Germinal center (tissue), 1 donor: ENCODE measurements at places on chromosomes 11 and 22.

DNA sequence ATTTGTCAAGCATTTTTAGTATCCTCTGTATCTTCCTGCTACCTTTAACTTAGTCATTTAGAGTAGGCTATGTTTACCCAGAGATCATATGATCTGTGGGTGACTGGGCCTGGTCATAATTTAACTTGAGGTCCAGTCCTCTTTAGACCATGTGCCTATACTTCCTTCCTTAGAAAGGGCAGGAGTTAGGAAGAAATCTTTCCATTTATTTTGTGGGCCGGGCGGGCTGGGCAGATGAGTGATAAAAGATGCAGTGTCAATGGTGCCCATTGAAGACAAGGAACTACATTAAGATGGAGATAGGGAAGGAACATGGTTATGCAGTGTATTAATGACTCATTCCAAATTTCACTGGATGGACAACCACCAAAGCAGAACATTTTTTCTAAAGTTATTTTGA, 30.9 kb upstream of the PDE3B start:
- no peak for DNase-seq

DNA sequence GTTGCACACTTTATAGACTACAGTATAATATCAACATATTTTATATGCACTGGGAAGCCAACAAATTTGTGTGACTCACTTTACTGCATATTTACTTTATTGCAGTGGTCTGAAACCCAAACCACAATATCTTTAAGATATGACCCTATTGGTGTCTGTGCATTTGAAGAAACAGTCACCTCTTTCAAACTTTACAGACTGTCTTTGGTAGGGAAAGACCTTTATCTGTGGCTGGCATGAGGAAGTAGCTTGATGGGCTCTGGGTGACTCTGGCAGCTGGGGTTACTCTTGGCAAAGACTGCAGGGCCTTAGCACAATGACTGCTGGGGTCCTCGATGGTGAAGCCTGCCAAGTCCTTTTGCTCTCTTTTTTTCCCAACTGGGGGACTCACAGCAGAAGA, 21.3 kb upstream of the ABTB2 start:
- DNase-seq: no peak

GRCh38 chr11:62911137-62912130, 9.7 kb downstream of the CHRM1 start:
- no peak for DNase-seq

DNA sequence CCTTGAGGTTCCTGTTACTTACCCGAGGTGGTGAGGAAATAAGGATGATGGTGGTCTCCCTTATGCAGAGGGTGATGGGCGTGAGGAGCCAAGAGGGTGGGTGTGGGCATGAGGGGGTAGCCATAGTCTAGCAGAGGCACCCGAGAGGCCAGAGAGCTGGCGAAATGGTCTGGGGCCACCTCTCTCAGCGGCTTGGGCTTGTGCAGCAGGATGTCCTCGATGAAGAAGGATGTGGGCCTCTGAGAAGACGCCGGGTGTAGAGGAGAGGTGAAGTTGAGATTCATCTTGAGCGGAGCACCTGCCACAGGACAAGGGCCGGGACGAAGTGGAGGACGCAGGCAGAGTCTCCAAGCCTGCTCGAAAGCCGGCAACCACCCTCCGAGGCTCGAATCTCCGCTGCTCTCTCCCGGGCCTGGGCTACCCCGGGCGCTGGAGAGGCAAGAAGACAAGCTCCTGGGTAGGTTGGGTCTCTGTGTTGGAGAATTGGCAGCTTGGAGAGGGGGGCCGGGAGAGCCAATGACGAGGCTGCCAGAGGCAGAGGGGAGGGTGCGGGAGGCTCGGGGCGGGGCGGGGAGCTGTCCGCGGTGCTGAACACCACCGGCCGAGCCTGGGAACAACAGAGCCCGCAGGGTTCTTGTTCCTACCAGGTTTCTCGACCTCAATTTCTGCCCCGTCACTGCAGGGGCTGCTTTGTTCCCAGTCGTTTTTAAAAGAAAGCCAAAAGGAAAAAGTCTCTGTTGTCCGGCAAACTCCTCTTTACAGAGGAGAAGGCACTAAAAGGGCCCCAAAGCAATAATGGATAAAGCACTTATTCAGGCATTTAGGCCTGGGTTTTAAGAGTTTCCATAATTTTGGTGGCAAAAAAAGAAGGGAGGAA, at the start of gene BSX:
TSS of gene BSX (minus strand) at position 447 of the 877 bp plus-strand sequence. CDS start at position 284, 163 bp downstream.
- DNase-seq: peak; percentile 44
